ENCODE measurements at places on chromosomes 4 and X.

- no peak for DNase-seq
Measured at GRCh38 chrX:136039968-136040367, 54.7 kb downstream of the SLC9A6 start.

- DNase-seq, result no peak
Measured at GRCh38 chrX:71175531-71175930, 30.9 kb downstream of the NLGN3 start.

GRCh38 chrX:52988985-52989917 is 30.9 kb upstream of the FAM156A start:
- DNase-seq, result no peak

DNA sequence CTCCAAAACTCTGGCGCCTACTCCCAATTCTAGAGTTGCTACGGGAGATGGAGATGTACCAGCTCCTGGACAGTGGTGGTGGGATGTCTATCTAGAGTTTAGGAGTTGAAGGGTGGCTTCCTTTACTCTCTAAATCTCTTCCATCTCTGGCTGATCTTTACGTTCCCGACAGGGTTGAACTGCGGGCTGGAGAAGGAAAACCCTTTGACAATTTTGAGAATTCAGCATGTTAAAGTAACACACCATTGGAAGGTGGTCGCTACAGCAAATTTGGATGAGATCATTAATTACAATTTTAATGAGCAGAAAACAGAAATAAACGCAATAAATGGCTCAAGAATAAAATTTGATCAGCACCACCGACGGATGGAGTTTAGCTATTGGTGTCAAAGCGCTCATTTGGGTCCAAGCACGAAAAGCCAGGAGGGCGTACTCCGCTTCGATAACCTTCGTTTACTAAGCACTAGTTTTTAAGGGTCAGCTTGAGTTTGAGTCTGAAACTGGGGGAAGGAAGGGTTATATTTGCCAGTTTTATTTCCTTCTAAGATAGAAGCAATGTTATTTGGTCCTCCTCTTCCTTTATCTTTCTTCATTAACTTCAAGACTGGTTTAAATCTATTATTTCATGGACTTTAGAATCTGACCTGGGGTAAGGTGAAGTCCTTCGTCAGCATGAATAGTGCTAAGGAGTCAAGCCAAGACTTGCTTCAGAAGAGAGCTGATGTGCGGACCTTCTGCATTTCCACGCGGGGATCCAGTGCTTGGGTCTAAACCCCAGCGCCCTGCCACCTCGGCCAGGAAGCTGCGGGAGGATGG is 1.5 kb upstream of the NKX6-1 start:
- DNase-seq, result no peak

DNA sequence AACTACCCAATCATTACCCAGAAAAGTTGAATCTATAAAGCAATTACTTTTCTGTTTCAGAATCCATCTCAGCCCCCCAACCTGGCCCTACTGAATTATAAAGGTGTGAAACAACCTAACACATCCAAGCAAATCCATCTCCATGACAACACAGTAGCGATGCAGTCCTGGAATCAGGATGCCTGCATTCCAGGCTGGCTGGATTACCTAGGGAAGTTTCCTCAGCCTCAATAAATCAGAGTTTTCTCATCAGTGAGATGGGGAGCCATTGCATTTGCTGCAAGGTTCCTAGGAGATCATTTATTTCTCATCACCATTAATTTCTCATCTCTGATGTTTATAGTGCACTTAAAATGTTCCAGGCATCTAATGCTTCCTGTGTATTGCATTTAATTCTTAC is 46.0 kb downstream of the LNX1 start:
- no peak for DNase-seq

DNA sequence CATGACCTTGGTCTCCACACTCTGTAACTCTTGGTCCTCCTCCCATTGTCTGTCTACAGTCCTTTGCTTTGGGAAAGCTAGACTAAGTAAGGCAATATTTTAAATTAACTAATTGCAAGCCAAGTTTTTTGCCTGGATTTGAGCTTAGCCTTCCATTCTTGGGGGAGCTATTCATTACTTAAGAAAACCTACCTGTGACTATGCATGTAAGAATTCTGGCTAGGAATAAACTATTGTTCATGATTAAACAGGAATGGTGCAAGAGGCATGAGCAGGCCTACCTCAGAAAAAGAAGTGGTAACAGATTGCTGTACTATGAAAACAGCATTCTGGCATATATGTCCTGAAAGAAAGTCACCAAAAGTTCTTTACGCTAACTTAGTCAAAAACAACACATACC is 309.4 kb downstream of the MAPK10 start:
- DNase-seq, result no peak
